ENCODE measurements at places on chromosomes 3 and 15.
A peak's percentile ranks its signal among the peaks of the same experiment; 100 is the strongest.

DNA sequence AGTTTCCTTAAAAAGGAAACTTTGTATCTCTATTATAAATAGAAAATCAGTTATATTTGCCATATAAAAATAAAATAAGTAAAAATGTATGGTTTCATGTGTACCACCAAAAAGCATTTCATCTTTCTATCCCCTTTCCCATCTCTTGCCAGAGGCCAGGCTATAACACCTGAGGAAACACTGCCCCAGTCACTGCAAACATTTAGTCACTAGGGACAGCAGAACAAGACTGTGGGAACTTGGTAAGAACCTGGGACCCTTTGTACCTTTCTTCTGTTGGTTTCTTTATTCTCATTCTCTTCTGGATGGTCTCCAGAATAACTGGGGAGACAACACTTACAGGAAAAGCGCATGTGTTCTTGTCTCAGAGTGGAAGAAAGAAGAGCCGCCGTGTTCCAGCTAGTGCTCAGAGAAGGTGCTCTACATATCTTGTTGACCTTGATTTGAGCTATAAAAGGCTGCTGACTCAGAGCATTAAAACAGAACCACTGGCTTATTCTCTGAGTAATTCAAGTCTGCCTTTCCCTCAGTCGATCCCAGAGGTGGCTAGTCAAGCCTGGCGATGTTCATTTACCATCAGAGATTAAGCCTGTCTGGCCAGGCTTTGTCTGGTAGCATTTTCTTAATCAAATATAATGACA lies 361.6 kb downstream of the RBMS3 start:
- no peak for DNase-seq

DNA sequence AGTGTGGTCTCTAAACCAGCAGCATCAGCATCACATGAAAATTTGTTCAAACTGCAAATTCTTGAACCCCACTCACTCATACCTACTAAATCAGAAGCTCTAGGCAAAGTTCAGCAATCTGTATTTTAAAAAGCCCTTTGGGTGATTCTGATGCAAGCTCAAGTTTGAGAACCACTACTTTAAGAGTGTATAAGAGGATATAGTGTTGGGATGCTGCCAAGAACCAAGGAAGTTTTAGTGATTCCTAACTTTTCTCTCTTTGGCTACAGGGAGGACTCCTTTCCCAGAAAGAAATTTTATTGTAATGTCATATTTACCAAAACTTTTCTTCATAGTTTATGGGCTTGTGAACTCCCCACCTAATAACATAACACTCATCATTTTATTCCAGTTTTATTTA lies 422.2 kb downstream of the TBC1D5 start:
- no peak for DNase-seq

- DNase-seq = no peak
Measured at GRCh38 chr3:148681080-148681479, 16.6 kb upstream of the AGTR1 start.

DNA sequence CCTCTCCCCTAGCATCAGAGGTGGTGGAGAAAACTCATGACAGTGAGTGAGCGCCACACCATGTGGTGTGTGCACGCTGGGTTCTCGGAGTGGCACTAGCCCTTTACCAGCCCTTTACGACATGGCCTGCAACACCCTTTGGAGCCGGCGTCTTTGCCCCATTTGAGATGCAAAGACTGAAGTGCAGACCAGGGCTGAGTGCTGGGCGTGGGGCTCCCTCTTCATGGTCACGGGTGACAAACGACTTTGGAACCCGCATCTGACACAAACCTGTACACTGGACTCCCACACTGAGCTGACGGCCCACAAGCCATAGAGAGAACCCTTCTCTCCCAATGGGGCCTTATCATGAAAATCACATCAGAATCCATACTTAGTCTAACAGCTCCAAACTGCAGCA lies 76.8 kb upstream of the ALDH1L1 start:
- DNase-seq = no peak

- no peak for DNase-seq
Measured at GRCh38 chr3:77190374-77190773, 150.5 kb downstream of the ROBO2 start.

DNA sequence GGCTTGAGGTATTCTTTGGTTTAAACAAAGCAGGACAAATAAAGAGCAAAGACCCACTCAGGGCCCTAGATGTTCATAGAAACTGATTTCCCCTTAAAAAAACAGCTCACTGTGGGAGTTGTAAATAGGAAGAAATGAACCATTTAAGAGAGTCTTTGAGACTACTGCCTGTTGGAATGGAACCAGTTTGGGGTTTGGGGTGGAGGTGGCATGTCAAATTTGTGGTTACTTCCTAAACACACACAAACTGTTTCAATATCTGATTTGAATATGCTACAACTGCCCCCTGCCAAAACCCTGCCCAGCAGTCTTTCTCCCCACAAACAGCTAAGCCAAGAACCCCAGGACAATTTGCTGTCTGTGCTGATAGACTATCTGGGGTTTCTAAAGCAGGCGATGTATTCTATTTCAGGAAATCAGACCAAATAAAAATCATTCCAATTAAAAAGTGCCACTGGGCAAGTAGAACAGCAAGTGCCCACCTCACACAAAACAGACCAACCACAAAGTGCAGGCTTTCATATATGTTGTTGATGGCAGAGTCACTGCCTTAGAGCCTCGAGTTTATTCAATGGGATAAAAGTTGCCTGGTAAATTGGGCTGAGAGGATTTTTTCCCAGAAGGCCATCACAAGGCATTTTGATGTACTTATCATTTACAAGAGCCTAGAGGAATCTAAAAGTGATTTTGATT lies 293.9 kb upstream of the PROK2 start:
- DNase-seq = no peak

- peak; percentile 55 for DNase-seq
Measured at GRCh38 chr3:43477600-43477999, 144.2 kb downstream of the ANO10 start.

GRCh38 chr3:73291541-73291940 lies 230.1 kb downstream of the EBLN2 start:
- DNase-seq = no peak

DNA sequence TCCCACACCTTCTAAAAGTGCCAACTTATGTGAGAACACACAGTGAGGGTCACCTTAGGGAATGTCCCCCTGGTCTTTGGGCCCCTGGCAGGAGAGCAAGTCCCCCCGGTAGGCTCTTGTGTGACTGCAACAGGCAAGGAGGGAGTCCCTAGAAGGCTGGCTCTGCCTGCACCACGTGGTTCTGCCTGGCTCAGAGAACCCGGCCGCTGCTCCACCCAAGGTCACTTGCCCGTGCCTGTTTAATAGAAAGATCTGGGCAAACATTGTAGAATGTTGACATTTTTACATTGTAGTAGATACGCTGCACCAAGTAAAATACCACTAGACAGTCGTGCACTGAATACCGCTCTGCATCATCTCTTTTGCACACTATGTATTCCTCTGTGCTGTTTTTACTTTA lies 21.9 kb downstream of the GABRA5 start:
- no peak for DNase-seq

GRCh38 chr3:1346386-1346785 lies 253.6 kb downstream of the CNTN6 start:
- no peak for DNase-seq

DNA sequence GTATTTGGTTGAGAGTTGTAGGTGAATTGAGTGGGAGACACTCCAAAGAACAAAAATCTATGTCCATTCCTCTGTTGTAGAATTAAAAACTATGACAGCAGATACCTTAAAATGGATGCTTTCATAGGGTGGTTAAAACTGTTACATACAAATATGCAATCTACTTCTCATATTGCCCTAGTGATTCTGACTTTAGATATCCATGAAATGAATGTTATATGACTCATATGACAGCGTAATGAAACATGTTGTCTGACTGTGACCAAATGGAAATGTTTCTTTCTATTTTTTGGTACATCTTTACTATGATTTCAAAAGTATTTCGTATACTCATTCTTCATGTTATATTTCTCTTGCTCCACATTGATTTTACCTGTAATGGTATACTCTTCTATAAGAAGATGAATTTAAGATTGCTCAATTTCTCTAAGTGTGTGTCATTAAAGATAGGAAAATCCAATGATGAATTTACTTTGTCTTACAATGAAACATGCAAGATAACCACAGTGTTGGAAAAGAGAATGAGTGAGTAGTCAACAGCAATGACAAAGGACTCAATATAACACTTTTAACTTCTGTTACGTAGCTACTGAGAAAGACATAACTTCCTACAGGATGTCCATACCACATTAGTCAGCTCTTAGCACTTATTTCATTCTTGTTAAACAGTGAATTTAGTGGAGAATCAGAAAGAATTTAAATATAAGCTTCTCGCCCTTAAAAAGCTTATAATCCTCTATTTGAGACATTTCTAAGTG lies 79.3 kb upstream of the LSAMP start:
- DNase-seq = no peak

- DNase-seq = no peak
Measured at GRCh38 chr3:74883690-74884089, 269.2 kb upstream of the CNTN3 start.

GRCh38 chr3:129161860-129162271 lies 1.0 kb upstream of the ISY1 start:
- DNase-seq = peak; percentile 50

GRCh38 chr3:169104972-169105371 lies 558.5 kb downstream of the MECOM start:
- no peak for DNase-seq

GRCh38 chr3:123084192-123084591 lies 17.4 kb downstream of the PDIA5 start:
- no peak for DNase-seq

DNA sequence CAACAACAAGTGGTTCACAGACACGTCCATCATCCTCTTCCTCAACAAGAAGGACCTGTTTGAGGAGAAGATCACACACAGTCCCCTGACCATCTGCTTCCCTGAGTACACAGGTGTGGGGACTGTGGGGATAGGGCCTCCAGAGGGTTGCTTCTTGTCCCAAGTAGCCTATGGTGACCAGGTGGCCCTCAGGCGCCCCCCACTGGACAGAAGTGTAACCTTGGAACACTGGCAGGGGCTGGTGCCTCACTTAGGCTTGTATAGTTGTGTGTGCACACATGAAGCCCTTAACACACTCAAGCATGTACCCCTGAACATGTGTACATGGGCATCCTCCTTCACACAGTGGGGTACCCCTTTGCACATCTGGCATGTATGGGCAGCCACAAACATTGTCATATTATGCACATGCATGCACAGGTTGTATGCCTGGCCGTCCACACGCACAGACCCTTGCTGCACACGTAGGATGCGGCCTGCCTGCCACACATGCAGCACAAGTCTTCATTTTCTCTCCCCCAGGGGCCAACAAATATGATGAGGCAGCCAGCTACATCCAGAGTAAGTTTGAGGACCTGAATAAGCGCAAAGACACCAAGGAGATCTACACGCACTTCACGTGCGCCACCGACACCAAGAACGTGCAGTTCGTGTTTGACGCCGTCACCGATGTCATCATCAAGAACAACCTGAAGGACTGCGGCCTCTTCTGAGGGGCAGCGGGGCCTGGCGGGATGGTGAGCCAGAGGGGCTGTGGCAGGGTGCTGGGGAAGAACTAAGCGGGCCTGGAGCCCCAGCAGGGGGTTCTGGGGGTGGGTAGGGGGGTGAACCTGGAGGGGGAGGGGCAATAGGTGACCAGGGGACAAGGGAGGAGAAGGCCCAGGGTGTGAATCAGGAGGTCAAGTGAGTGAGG lies 11.7 kb upstream of the SEMA3B start:
- peak; percentile 73 for DNase-seq

- DNase-seq = no peak
Measured at GRCh38 chr3:37611771-37612170, 249.9 kb upstream of the CTDSPL start.

DNA sequence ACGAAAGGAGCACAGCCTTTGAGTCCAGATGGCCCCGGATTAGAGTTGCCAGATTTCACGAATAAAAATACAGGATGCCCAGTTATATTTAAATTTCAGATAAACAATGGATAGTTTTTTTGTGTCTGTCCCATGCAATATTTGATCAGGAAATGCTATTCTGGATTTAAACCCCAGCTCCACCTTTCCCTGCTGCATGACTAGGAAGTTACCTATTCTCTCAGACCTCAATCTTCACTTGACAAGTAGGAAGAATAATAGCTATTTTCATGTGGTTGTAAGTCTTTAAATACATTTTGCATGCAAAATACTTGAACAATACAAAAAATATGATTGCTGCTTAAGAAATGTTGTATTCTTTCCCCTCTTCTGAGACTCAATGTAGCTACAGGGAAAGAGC lies 125.3 kb upstream of the P2RY1 start:
- DNase-seq = no peak

- no peak for DNase-seq
Measured at GRCh38 chr3:86208772-86209171, 782.2 kb downstream of the VGLL3 start.

- no peak for DNase-seq
Measured at GRCh38 chr3:157463816-157464215, 27.2 kb downstream of the PTX3 start.

DNA sequence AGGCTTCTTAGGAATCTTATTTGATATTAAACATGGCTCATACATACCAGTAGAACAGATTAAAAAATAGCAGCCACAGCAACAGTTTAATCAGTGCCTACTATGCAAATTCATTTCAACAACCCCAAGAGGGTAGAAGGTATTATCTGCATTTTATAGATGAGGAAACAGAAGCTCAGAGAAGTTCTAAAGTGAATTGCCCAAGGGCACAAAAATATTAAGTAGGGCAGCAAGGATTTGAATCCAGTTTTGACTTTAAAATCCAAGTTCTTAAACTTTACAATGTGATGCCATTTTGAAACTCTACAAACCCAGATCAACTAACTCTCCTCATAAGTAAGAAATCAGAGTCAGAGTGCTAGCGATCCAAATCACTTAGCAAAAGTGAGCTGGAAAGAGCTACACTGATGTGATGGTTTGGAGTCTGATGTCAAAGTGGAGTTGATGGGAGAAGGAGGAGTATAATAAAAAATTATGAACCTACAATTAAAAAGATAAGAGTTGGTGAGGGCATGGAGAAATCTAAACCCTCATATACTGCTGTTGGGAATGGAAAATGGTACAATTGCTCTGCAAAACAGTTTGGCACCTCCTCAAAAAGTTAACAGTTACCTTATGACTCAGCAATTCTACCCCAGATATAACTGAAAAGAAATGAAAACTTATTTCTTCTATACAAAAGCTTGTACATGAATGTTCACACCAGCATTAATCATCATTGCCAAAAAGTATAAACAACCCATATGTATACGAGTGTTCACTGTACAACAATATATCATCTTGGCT lies 51.0 kb upstream of the PLXND1 start:
- DNase-seq = no peak

DNA sequence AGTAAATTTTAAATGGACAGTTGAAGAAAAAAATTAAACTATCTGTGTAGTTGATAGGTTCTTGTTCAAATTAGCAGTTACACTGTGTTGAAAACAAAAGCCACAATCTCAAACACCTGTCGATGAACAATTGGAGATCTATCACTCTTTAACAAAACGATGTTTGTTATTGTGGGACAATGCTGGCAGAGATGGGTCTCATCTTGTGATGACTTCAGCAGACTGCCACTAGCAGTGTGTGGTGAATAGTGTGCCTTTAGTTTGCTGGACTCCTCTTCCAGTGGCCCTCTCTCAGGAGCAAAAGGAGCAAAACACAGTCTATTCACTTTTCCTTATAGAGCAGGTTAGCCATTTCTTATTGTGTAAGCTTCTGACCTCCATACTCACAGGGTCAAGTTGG lies 14.7 kb upstream of the TRIM59 start:
- DNase-seq = no peak

GRCh38 chr3:57100046-57100695 lies 39.7 kb downstream of the SPATA12 start:
- peak; percentile 64 for DNase-seq
